GM12891 (cell line): ENCODE measurements at places on chromosomes 2 and 18.

GRCh38 chr2:182822733-182823132, 43.7 kb downstream of the FRZB start:
- no peak for DNase-seq

DNA sequence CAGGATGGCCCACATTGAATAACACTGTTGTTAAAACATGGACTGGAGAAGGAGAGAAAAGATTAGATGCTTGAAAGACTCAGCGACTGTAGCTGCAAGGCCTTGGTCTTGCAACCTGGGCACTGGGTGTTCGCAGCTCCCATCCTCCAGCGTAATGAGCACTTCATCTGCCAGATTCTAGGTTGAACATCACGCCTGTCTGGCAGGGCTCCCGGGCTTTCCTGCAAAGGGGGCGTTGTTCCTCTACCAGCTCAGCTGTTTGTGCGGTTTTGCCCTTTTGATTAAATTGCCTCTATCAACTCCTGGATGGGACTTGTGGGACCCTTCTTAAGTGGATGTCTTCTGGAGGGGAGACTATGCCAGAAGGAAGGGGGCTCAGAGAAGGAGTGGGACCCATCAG, 215.4 kb downstream of the KLHL29 start:
- DNase-seq: no peak

- DNase-seq: no peak
Measured at GRCh38 chr2:223100061-223100511, 48.1 kb downstream of the KCNE4 start.

GRCh38 chr18:13026583-13027270, 35.6 kb downstream of the CEP192 start:
- no peak for DNase-seq

GRCh38 chr2:60105906-60106305, 447.5 kb downstream of the BCL11A start:
- no peak for DNase-seq

DNA sequence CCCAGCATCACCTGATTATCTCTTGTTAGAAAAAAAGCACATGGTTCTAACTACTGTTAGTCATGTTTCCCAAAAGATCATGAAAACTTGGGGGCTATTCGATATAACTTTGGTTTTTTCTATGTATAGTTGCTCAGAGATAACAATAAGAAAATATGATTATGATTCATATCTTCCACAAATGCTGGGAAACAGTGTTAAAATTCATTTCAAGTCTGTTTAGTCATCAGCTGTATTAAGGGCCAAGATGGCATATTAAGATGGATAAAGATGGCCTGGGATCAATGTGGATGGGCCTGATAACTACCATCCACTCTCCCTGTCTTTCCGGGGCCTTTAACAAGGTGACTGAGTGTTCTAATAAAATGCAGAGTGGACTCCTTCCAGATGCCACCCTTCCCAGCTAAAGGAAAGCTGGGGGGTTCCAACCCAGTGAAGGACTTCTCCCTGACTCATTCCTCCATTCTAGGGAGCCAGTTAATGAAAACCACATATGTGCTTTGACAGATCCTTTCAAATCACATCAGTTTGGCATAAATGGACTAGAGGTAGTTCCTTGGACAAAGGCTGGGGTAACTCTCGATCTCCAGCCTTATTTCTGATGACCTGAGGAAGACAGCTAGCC, 221.6 kb downstream of the VAPA start:
- DNase-seq: no peak

- no peak for DNase-seq
Measured at GRCh38 chr2:132782176-132782783, 112.3 kb upstream of the LYPD1 start.

GRCh38 chr2:170503971-170504809, 210.9 kb upstream of the SP5 start:
- no peak for DNase-seq

DNA sequence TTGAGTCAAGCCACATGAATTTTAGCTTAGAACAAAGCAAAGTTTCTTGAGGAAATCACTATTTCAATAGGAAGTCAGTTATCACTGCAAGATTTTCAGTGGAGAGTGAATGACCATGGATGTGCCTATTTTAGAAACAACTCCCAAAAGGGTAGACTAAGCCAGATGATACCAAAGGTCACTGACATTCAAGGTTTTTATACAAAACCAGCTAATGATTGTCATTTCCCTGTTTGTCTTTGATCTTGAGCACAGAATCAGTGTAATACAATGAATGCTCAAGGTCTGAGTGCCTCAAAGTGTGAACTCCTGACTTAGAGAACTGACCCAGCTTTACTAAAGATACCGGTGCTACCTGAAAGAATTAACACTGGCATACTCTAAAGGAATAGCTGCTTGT, 60.5 kb downstream of the CDH2 start:
- no peak for DNase-seq

GRCh38 chr2:210226223-210226622, 976 bp upstream of the ACADL start:
- DNase-seq: no peak

DNA sequence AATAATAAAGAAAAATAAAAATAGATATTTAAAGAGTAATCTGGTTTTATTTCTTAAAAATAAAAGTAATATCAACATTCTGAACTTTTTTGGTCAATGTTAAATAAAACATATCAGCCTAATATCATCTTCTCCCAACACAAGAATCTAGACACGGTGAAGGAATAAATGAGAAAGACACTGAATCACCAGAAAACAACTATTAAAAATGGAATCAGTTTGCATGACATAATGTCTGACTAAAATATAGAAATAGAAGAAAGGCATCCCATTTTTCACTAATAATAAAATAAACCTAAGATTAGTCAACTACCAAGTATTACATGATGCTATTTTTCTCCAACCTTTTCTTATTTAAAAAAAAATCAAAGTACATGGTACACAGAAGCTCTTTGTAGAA, 30.8 kb upstream of the TNFAIP6 start:
- no peak for DNase-seq

- no peak for DNase-seq
Measured at GRCh38 chr2:10087360-10087759, 7.1 kb upstream of the CYS1 start.

GRCh38 chr18:51051105-51051712, 21.2 kb downstream of the SMAD4 start:
- DNase-seq: no peak

DNA sequence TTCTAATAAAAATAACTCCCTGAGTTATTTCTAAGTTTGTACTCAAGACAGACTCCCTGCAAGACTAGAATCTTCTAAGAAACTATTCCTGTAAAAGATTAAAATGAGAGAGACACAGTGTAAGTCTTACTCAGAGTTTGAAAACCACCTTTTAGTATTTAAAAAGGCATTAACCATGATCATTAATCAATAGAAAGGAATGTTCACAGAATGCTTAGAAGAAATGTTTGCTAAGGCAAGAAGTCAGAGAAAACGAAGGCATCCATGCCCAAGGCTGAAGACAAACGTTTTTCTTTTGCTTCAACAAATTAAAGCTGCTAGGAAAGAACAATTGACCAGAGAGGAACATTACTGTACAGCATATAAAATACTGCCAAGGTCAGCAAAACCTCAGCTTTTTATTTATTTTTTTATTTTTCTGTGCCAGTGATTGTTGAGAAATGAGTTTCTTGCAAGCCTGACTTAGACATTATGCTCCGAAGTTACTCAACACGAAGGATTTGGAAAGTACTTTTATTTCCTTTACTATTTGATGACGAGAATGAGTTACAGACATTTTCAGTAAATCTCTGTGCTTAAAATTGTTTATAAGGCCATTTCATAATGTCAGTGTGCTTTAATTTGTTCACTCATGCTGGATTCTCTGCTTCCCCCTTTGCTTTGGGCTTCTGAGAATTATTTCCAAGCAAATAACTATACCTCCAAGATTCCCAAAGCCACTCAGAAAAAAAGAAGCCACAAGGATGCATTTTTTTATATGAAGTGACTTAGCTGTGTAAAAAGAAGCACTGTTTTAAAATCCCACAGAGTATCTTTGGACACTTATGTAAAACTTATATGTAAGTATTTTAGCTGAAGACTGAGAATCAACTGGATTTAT, 20.5 kb downstream of the RND3 start:
- no peak for DNase-seq

DNA sequence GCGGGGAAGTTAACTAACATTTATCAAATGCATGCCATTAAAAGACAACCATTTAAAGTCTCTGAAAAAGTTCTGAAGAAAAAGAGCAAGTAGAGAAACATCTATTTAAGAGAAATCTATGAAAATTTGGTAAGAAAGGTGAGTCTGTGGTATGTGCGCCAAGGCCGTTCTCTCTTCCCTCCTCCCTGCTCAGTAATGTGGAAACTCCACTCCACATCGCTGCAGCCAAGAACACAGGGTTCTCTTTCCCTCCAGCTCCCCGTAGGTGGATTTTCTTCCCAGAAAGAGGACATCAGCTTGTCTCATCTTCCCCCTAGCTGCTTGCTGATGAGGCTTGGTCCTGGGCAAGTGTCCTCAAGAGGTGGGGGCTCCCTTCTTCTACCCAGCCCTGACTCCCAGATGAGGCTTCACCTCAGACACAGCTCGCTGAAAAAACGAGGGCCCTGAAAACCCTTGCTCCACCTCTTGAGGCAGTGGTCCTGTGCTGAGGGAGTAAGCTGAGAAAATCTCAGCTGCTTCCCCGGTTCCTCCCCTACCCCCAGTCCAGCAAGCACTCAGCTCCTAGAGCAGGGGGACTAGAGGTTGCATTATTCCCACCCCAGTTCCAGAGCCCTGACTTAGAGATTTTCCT, 45.8 kb upstream of the PTPRM start:
- DNase-seq: no peak

GRCh38 chr2:60530660-60531281, 22.7 kb downstream of the BCL11A start:
- DNase-seq: no peak

- no peak for DNase-seq
Measured at GRCh38 chr2:114461116-114461515, 18.7 kb downstream of the DPP10 start.

DNA sequence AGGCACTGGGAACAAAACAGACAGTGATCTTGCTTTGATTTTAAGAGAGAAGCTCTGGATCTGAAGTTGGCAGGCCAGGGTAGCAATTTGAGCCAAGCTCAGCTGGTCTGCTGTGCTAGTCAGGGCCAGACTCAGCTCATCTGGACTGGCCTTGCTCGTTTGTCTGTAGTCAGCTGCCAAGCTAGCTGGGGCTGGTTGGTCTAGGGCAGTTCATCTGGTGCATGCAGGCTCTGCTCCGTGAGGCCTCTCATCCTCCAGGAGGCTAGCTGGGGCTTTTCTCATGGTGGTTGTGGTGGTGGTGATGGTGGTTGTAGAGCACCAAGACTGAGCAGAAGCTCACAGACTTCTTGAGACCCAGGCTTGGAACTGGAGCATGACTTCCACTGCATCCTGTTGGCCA, 10.3 kb downstream of the FBLN7 start:
- DNase-seq: no peak

DNA sequence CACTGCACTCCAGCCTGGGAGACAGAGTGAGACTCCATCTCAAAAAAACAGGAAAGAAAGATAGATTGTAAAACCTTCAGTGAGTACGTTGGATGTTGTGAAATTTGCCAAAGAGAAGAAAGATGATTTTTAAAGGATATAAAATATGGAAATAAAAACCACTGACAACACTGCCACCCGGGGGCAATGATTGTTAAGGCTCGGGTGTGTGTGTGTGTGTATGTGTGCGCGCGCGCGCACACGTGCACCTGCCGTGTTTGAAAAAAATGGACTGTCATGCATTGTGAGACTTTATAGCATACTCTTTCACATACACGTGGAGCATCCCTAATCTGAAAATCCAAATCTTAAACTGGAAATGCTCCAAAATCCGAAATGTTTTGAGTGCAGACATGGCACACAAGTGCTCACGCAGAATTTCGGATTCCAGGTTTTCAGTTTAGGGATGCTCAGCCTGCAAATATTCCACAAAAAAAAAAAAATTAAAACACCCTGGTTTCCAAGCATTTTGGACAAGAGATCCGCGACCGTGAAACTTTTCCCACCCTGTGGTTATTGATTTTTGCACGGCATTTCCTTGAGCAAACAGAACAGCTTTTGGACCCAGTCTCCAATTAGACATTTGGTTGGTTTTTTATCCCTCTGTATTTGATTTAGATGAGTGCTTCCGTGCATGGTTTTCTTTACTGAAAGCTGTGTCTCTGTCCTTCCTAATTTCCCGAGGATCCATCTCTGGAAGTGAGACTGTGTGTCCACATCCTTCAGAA, 269.2 kb downstream of the AGAP1 start:
- DNase-seq: no peak

DNA sequence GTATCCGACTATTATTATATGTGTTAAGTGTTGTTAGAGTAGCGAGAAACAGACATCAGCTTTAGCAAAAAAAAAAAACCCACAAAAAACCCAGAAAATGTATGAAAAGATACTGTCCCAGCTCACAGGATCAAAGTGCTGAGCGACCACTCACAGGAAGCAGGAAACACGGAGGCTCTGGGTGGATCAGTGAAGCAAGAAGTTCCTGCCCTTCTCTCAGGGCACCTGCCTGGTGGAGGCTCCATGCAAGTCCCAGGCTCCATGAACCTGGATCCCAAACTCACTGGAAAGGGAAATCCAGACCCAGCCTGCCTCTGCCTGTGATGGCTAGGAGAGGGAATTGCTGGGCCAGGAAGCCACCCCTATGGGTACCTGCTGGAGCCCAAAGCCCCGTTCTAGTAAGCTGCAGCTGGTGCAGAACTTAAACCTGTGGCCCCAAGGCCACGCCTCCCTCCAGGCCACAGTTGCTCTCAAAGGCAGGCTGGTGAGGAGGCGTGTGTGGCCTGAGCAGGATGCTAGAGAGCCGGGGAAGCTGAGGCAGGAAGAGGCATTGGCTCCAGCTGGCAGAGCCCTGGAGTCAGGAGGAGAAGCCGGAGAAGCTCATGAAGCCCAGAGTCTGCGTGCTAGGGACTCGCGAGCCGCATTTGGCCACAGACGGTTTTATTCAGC, 63.5 kb upstream of the TAF1B start:
- DNase-seq: peak; percentile 54

DNA sequence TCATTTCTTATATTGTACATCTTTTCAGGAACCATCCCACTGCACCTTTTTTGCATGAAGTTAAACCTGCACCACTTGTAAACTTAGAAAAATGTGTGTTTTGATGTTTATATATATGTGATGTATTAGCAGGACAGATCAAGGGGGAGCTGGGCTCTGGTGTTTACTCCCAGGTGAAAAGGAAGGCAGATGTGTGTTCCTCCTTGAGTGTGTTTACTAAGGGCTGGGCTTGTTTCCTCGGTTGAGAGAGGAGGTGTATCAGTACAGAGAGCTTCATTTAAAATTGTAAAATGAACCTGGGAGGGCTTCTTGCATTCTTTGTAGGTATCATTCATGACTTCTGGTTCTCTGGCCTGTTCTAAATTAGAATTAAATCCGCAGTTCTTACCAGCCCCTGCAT, 14.8 kb downstream of the LPIN1 start:
- DNase-seq: no peak

DNA sequence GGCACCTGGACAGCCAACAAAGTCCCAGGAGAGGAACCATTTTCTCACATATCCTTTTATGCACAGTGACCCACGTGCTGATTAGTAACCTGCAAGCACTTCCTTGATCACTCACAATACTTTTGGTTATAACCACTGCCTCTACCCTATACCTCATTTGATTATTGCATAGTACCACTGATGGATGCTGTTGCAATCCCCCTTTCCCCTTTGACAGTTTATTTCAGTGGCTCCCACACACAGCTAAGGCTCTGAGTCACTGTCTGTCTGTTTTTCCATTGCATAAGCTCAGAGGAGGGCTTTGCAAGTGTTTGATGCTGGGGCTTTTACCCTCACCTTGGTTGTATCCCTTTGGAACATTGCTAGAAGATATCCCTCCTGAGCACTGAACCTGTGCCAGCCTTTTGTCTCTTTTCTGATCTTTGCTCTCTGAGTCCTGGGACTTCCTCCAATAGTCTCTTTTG, 101.7 kb upstream of the RBBP8 start:
- no peak for DNase-seq

- no peak for DNase-seq
Measured at GRCh38 chr18:13112982-13113381, 105.6 kb upstream of the LDLRAD4 start.
